Activated T-helper 1 cell treated with anti-CD3 and anti-CD28 coated beads, Interleukin-12 subunit alpha, Interleukin-12 subunit beta, Interleukin-2, Interleukin-4 antibody, amounts not matched to agents 30 ng/mL and 10 ng/mL and 1 ng/mL, durations not matched to agents 14 hours and 24 hours and 36 hours (primary cell): ENCODE measurements at places on chromosomes 2 and 18. TPM values are rescaled to one million over a fixed set of nuclear protein-coding genes. Genes with fewer than 3 reads are reported as not detected.

The OTOS gene
- not detected in 2 replicates for total RNA-seq

The TRIM43 gene
- total RNA-seq = not detected in 2 replicates

The RTP5 gene
- not detected in 2 replicates for total RNA-seq

The RPL37A gene
- 2,803 and 2,922 TPM in 2 replicates for total RNA-seq

The EFEMP1 gene
- not detected in 2 replicates for total RNA-seq

The KIF5C gene
- total RNA-seq = 17.9 and 20.7 TPM in 2 replicates

The STPG4 gene
- 0.34 TPM in 1 of 2 replicates, not detected in the other for total RNA-seq
